Activated T-helper 2 cell treated with anti-CD3 and anti-CD28 coated beads, Interferon-gamma antibody, Interleukin-2, Interleukin-4, amounts not matched to agents 10 μg/mL and 5 μg/mL and 100 μg/mL, durations not matched to agents 14 hours and 24 hours and 36 hours (primary cell): ENCODE measurements at places on chromosomes 7 and 10.

- DNase-seq, result no peak
Measured at GRCh38 chr7:63887031-63887430, 111.6 kb upstream of the ZNF722 start.

DNA sequence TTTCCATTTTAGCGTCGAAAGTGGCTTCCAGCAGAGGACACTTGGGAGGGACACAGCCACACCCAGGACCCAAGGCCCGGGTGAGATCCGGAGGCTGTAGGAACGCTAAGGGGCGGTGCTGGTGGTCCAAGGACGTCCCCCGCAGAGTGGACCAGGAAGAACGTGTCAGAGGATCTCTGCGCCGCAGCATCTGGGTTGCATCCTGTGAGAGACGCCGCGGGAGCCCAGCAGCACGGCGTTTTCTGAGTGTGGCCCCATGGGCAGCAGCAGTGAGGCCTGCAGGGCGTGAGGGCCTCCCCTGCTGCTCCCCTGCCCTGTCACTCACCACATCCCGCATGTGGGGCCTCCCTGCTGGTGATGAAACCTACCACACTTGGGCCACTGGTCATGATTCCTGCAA is 40.5 kb upstream of the BNIP3 start:
- no peak for DNase-seq

DNA sequence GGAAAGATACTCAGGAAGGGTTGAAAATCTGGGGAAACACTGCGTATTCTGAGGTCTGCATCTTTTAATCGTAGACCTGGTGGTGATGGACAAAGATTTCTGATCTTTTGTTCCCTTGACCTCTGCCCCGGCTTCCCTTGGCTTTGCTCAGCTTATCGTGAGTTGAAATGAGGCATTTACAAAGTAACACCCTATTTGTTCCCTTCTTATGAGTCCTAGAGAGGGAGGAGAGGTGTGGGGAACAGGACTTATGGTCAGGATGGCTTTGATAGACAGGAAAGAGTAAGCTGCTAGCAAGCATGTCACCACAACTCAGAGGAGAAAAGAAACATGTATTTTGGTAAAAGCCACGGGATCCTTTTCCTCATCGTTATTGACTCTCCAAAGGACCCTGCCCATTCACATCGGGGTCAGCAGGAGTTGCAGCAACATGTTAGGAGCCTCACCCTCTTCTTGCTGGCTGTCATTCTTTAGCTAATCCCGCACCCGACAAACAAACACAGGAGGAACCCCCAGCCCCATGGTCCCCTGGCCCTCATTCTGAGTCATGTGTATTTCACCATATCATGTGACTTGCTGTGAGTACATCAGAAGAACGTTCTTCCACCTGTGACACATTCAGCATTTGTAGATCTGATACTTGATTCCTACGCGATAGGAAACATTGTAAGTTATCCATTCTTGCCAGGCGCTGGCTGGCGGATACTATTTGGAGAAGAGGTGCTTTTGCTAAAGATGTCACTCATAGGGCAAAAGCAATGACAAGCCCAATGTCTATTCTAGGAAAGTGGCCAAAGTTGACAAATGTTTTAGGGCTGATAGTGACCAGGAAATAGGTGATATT is 170.1 kb downstream of the RTKN2 start:
- no peak for DNase-seq

GRCh38 chr7:154881026-154881425 is 121.9 kb downstream of the PAXIP1 start:
- DNase-seq, result no peak
